ENCODE measurements at places on chromosomes 16 and 17. TPM values are rescaled to one million over a fixed set of nuclear protein-coding genes. Genes with fewer than 3 reads are reported as not detected.

GRCh38 chr16:12904329-12904671, 2.9 kb downstream of the SHISA9 start:
- DNase-seq: no peak

DNA sequence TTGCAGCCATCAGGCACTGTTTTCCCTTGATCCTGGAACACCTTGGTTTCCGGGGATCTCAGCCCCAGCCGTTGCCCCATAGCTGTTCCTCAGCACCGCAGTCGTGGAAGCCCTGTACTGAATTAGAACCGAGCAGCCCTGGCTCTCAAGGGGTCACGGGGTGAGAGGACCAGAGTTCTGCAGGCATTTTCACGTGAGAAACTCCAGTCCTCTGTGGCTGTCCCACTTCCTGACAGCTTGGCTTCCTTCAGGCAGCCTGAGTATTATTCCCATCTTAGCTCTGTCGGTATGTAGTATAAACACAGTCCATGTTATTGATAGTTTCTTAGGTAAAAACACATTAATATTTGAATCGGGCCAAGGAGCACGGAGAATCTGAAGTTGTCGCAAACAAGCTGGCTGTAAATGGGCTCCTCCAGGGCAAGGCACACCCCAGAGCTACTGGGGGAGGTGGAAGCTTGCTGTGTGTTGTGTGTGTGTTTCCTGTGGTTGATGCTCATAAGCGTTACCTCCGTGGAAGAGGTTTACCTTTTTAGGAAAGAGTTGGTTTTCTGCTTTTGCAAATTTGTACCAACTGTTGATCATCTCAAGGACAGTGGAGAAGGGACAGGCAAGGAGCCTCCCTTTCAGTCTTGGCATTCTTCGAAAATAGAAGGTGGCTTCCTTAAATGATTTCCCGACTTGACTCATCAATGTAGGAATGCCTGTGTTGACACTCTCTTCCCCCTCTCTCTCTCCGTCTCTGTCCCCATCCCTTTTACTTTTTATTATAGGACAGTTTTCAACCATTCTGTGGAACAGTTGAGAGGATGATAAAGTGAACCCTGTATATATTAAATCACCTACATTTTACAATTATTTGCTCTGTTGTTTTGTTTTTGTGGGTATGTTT, 208.9 kb upstream of the CHMP6 start:
- DNase-seq: no peak

DNA sequence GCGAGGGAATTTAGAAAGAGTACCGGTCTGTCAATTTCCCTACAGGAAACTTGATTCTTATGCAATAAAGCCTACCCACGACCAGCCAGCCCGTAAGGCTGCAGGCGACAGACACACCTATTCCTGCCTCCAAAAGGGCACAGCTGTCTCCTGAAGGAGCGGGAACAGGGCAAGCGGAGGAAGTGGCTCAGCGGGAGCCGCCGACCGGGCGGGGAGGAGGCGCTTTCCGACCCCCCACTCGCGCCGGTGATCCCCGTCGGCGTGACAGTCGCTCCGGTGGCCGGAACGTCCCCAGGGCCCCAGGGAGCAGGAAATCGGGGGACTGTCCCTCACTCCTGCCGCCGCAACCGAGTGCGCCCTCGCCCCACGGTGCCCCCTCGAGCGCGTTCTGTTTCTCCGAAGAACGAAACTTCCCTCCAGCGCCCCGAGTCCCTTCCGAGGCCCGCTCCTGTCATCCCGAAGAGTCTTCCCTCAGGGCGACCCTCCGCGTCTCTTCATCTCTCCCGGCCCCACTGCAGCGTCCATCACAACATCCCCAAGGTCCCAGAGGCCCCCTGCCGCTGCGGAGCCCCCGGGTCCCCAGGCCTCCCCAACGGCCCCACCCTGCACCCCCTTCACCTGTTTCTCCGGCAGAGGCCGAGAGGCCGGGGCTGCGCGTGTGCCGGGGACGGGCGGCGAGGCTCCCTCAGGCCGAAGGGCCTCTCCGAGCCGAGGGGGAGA, 421 bp downstream of the STAT3 start:
- DNase-seq: no peak

DNA sequence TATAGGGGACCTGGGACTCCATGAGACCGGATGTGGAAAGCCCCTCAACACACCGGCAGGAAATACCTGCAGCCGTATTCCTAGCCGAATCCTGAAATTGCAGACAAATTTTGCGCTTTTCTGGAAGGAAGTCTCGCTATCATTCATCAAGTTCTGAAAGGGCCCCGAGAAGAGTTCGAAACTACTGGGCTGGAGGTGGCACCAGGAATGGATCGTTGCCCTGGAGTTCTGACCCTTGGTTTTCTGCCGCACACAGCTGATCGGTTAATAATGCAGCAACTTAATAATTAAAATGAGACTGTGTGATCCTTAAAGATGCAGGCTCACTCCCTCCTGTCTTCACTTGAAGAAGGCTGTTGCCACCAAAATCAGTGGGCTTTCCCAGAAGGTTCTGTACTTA, 55.7 kb upstream of the MRTFB start:
- DNase-seq: no peak

GRCh38 chr17:22459953-22460350, 767.6 kb downstream of the KCNJ18 start:
- DNase-seq: no peak

- no peak for DNase-seq
Measured at GRCh38 chr16:67104845-67105244, 4.9 kb upstream of the PHAF1 start.

DNA sequence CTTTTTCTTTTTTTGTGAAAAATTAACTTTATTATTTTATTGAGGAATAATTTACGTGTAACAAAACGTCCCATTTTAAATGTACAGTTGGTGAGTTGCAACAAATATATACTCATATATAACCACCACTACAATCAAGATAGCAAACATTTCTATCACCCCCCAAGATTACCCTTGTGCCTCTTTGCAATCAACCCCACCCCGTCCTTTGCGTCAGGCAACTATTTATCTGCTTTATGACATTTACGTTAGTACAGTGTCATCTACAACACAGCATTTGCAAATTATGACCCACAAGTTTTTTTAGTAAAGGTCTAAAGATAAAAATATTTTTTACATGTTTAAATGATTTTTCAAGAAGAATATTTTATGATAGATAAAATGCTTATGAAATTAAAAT, 485.6 kb upstream of the SOX9 start:
- no peak for DNase-seq

DNA sequence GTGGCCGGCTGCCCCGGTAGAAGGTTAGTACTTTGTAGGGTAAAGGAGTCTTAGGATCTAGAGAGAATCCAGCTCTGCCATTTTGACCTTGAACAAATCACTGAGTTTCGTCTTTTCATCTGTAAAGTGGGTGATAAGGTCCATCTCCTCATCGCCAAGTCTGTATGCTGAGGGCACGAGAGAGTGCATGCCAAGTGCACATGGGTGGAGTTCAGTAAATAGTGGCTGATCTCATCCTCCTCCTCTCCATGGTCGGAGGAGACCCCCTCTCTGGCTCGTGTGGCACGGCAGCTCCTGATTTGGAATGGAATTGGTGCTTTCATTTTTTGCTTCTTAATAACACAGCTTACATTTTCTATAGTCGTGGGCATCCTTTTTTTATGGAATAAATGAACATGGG, 30.7 kb downstream of the MYH3 start:
- DNase-seq: no peak

GRCh38 chr17:17416400-17417360, 60.1 kb upstream of the MED9 start:
- DNase-seq: peak; percentile 73

DNA sequence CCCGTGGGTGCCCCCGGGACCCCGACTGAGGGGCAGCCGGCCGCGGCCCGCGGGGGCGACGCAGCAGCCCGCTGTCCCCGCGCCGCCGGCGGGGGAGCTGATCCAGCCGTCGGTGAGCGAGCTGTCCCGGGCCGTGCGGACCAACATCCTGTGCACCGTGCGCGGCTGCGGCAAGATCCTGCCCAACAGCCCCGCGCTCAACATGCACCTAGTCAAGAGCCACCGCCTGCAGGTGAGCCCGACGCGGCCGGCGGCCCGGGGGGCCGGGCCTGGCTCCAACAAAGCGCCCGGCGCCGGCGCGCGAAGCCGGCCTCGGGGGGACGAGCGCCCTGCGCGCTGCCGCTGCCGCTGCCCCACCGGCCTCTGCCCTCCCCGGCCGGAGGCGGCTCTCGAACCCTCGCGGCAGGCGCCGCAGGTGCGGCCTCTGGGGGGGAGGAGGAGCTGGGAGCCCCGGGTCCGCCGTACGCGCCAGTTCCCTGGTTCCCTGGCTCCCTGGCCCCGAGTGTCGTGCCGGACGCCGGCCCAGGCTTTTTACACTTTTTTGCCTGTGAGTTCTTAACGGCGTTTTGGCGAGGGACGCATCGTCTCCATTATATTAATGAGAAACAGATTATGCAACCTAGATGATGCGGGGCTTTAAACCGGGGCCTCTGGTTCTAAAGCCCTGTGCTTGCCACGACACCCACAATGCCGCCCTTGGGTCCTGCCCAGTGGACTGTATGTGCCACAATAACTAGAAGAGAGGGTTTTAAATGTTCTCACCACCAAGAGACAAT, 521 bp downstream of the ATMIN start:
- peak; percentile 2 for DNase-seq

GRCh38 chr16:31472709-31473203, 804 bp downstream of the TGFB1I1 start:
- peak; percentile 91 for DNase-seq

- no peak for DNase-seq
Measured at GRCh38 chr16:23290189-23291062, 11.7 kb upstream of the SCNN1B start.

- no peak for DNase-seq
Measured at GRCh38 chr17:46765453-46765852, 53.0 kb downstream of the WNT3 start.

DNA sequence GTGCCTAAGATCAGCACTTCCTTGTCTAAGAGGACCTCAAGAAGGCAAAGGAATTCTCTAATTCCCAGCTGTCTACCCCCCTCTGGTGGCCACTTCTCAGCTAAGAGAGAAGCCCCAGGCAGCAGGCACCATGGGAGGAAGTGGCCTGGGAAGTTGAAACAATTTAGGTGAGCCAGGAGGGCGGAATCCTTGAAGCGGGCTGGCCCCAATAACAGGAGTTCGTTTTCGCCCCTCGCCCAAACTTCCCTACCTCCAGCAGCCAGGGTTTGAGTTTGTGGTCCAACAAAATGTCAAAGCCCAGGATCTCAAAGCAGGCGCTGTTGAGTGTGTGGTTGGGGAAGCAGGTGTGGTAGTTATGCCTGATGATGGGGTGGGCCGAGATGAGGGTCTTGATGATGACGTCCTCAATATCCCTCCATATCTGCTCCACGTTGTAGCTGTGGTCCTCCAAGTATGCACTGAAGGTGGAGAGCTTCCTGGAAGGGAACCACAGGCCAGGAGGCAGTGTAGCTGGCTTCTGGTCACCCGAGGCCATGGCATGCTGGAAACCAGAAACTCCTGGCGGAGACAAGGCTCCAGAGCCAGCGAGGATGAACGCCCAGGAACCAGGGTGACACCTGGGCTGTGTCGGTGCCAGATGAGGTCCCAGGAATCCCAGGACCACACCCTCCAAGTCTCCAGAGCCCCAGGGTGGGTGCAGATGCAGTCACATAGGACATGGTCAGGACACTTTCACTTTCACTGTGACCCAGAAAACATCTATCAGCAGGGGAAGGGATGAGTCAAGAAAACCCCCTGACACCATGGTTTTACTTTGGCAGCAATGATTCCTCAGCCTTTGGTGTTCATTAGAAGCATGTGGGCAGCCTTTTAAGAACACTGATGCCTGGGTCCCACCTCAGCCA, 25.6 kb downstream of the TTLL6 start:
- peak; percentile 76 for DNase-seq

GRCh38 chr16:57903656-57904055, 67.3 kb downstream of the CNGB1 start:
- no peak for DNase-seq

DNA sequence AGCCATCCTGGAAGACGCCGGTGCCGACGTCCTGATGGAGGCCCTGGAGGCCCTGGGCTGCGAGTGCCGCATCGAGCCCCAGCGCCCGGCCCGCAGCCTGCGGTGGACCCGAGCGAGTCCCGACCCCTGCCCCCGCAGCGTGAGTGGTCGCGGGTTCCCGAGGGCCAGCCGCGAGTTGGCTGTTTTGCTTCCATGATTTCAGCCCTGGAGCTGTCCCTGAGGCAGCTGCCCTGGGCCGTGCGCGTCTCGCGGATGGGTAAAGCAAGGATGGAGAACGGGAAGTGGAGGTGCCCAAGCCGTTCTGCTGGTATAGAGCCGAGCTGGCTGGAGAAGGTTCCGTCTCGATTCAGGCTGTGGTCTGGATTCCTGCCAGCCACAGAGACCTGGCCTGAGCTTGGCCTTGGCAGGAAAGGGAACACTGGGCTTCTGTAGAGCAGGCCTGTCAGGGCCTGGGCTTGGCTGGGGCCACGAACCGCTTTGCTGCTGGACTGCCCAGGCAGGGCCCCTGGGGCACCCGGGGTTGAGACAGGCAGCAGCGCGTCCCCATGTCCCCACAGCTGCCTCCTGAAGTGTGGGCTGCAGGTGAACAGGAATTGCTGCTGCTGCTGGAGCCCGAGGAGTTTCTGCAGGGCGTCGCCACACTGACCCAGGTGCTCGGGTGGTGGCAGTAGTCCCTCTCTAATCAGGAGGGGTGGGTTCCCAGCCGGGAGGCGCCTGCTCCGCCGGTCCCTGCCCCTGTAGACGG, 941 bp upstream of the MRPS34 start:
- DNase-seq: peak; percentile 39

The OTOA gene
- not detected for total RNA-seq

The TAT gene
- not detected for total RNA-seq

The PMFBP1 gene
- 0.15 TPM for total RNA-seq

The ITGAL gene
- not detected for total RNA-seq

The WDR59 gene
- total RNA-seq: 38.8 TPM

The KCNH4 gene
- total RNA-seq: not detected

The TPSB2 gene
- not detected for total RNA-seq

The ESRP2 gene
- total RNA-seq: 0.27 TPM

The HAGH gene
- total RNA-seq: 40.2 TPM

The KRTAP3-1 gene
- total RNA-seq: 3.0 TPM

All from HFFc6 (cell line).